ENCODE measurements at places on chromosomes 3 and 15.
A peak's percentile ranks its signal among the peaks of the same experiment; 100 is the strongest.

- DNase-seq, result no peak
These were observed 3.0 kb upstream of the TLE3 start for GRCh38 chr15:70100474-70101341.

DNA sequence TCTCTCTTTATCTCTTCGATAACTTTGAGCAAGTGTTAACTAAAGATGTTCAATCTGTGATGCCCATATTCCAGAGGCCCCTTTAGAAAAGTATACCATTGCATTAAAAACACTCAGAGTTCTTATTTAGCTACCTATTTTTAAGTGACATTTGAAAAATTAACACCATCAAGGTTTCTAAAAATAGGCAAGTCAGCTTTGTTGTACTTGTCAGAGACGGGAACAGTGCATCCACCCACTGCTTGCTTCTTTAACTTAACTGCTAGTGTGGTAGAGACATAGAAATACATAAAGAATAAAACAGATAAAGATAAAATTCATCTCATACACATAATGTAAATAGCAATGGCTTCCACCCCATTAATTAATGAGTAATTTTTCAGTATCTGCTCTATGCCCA is 66.0 kb downstream of the IGSF11 start:
- no peak for DNase-seq

- DNase-seq, result peak; percentile 58
These were observed at the start of gene GCNT3 for GRCh38 chr15:59611276-59612260. GCNT3 (plus strand) TSS chr15:59611783; CDS start chr15:59618239, 6,456 bp downstream.

DNA sequence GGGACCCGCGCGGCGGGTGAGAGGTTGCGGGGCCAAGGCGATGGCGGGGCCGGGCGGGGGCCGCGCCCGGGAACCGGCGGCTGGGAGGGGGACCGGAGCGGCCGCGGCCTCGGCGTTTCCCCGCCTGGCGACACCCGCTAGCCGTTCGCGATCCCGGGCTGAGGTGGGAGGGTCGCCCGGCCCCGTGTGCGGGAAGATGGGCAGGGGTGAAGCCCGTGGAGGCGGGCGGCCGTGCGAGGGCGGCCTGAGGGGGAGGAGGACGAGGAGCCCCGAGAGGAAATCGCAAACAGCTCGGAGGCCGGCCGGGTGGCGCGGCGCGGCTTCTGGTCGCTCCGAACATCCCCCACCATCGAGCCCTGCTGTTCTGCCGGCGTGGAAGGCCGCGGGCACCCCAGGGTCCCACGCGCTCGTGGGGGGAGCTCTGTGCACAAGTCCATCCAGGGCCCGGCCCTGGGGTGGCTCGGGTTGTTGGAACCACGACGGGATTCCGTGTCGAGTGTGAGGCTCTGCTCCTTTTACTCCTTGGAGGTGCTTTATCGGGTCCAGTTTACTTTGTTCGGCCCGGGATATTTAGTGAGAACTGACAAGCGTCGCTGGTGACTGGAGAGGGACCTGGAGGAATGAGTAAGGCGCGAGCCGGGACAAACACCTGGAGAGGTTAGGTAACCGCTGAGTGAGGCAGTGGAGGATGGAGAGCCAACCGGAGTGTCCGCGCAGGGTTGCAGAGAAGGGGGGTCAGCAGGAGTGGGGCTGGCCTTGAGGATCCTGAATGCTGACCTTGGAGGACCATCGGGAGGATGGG is 728 bp downstream of the CRTC3 start:
- peak; percentile 50 for DNase-seq

DNA sequence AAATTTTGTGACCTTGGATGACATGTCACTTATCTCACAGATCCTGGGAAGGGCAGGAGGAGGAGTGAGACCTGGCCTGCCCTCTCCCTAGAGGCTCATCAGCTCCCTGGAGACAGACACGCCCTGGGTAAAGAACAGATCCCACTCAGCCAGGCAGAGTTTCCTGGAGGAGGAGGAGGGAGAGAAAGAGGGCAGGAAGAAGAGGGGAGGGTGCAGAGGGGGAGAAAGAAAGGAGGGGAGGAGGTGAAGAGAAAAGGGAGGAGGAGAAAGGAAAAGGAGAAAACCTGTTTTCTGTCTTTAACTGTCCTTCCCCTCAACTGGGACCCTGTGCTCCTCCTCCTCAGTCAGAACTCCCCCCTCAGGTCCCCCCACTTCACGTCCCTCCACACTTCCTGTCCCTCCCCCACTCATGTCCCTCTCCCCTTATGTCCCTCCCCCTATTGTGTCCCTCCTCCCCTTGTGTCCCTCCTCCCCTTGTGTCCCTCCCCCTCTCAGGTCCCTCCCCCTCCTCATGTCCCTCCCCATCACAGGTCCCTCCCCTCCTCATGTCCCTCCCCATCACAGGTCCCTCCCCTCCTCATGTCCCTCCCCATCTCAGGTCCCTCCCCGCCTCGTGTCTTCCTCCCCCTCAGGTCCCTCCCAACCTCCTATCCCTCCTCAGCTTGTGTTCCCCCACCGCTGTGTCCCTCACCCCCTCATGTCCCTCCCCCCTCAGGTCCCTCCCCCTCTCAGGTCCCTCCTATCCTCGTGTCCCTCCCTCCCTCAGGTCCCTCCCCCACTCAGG is 52.3 kb upstream of the CGNL1 start:
- peak; percentile 51 for DNase-seq

DNA sequence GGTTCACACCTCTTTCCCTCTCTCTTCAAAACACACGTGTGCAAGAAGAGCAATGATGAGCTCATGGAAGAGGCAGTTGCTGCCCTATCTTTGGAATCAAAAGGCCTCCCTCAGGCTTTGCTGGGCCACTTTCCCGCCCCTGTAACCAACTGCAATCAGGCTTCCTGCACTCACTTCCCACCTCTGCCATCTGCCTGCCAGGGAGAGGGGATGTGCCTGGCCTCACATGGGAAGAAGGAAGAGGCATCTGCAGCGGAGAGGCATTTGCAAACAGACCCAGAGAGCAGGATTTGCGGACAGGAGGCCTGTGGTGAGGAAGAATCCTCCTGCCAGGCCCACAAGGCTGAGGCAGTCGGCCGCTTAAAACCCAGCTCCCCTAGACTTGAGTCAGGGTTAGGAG is 175.6 kb upstream of the ATP10A start:
- DNase-seq, result no peak

DNA sequence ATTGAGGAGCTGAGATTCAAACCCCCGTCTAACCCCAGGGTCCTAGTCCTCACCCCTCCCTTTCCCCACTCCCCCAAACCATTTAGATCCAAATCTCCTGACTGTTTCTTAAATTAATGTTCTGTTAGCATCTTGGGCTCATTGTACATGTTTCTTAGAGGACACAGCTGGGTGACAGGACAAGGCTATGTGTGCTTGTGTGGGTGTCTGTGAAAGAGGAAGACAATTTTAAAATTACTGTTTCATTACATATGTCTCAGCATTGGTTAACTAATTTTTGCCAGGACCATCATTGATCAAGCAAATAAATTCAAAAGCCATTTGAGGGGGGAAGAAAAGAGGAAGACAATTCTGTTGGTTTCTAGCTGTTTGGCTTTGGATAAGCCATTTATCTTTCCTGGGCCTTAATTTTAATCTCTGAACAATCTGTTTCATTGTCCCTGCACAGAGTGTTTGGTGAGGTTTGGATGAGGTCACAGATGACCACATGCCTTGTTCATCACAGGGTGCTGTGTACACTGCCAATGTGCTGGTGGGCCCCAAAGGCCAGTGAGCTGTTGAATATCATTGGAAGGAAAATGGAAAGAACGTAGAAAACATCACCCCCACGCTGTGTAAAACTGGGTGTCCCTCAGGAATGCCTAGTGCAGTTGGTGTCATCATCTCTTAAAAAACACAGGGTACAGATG is 51.9 kb downstream of the RPLP1 start:
- no peak for DNase-seq

DNA sequence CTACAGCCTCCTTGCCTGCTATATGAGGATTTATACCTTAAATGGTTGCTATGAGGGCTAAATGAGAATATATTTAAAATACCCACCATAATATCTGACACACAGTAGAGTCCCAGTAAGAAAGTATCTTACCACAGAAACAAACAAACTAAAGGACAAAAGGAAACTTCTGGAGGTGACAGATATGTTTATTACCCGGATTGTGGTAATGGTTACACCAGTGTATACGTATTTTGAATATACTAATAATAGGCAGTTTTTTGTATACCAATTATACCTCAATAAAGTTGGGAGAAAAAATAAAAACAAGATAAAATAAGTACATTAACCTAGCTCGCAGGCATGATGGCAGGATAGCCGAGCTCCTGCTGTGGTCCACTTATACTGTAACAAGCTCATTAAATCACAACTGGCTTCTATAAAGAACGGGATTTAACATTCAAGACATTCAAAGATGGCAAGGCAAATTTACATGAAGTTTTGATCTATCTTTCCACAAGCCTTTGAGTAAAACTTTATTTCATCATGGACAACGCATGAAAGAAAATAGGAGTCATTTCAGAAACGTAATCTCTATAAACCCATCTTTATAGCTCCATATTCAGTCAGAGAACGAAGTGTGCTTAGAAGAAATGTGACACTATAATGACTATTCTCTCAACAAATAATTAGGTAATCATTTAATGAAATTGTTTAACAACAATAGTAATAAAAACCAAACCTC is 1.5 kb downstream of the RPN1 start:
- peak; percentile 8 for DNase-seq

DNA sequence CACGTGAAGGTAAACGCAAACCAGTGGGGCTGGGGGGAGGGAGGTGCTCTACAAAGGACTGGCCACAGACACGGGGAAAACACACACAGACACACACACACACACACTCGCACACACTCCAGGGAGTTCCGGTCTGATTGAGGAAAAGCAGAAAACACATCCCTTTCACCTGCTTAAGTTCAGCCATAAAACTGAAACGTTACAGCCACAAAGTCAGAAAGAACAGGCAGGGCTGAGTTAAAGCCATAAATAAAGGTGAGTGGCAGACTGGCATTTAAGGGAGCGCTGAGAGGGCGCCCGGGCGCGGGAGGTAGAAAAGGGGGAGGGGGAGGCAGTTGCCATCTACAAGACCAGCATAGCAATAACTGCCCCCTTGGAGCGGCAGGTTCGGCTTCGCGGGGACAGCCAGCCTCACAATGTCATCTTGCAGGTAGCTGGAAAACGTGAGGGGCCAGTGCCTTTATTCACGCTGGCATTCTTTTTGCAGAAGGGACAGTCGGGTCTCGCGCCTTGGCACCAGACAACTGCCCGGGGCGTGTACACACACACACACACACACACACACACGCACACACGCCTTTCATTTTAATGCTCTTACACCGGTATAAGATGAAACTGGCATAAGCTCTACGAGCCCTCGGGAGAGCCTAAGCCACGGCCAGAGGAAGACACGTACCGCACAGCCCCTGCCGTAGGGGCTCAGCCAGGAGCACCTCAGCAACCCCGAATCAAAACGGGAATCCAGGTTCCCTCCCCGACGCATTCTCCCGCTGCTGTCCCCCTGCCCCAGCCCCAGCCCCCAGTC is 866 bp downstream of the TNIK start:
- peak; percentile 50 for DNase-seq

- DNase-seq, result no peak
These were observed 352 bp downstream of the CHRD start for GRCh38 chr3:184380185-184380626.

DNA sequence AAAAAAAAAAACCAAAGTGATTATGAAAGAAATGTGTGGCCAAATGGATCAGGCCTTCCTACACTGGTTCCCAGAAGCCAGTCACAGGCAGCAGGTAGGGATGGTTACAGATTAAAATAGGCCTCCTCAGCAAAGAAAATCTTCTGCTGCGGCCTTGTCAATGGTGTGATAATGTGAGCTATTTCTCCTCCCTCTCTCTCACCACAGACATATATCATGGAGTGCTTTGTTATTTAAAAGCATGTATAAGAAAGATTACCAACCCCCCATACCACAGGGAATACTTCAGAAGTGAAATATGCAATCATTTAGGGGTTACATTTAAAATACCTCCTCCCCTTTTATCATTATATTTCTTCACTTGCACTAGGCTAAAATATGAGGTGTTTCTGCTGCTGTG is 32.2 kb upstream of the LRTM1 start:
- no peak for DNase-seq

GRCh38 chr3:160105907-160106584 is 117.4 kb downstream of the IL12A start:
- DNase-seq, result no peak

DNA sequence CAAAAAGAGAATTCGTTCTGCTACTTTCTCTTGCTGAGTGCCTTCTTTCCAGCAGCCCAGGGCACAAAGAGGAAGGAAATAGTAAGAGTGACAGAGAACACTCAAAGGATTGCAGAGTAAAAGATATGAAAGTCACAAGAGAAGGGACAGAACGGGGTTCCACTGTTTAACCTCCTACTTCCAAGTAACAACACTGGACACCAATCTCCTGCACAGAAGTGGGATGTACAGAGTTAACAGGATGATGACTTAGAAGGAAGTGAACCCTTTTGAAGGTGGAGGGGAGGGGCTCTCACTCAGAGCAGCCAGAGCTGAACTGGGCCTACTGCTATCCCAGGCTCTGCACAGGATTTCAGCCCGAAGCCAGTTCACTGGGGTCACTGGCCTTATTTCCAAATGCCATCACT is 130.1 kb upstream of the PRICKLE2 start:
- DNase-seq, result peak; percentile 38

DNA sequence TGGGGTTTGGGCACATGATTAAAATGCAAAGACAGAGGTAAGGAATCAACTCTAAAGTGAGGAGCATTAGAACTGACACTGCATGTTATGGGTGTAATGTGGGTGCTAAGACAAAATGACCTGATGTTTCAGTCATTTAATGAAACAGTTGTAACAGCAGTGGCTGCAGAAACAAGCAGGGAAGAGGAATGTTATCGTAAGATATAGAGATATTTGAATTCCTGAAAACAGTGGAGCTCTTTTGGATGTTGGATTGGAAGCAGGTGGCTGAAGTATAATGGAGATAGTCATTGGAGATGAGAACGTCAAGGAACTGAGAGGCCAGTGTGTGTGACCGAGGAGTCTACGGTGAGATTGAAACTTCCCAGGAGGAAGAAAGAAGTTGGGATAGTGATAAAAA is 1065.2 kb downstream of the ZPLD1 start:
- no peak for DNase-seq

DNA sequence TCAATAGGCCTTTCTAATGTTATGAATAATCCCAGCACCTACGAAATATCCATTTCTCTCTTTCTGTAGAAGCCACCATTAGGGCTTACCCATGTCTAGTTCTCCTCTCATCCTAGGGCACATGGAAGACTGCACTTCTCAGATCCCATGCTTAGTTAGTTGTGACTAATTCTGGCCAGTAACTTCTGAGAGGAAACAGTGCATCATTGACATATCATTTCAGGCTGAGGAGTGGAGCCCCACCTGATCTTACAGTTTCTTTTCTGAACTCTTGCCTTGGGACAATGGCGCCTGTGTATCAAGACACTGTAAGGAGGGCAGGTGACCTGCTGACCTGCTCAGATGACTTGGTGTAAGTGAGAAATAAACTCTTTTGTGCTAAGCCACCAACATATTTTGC is 39.4 kb upstream of the TBL1XR1 start:
- DNase-seq, result peak; percentile 29

Measured in mammary epithelial cell (primary cell).